AG10803 (cell line): ENCODE measurements at places on chromosomes 7 and 10.

GRCh38 chr7:40608321-40609075 is 473.7 kb downstream of the SUGCT start:
- peak; percentile 12 for DNase-seq

DNA sequence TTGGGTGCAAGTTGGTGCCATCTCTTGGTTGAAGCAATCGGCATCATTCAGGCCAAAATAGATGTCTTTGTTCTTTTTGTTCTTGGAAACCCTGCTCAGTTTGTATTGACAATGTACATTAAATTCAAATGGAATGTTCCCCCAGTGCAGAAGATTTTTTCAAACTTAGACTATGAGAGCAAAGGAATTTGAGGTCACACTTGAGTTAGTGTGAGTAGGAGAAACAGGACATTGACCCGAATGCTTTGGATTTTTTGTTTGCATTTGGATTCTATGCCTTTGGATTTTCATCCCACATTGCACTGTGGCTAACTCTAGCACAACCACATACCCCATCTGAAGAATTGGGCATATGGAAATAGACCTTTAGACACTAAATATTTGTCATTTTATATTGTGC is 480.0 kb downstream of the GALNT17 start:
- DNase-seq, result peak; percentile 53

DNA sequence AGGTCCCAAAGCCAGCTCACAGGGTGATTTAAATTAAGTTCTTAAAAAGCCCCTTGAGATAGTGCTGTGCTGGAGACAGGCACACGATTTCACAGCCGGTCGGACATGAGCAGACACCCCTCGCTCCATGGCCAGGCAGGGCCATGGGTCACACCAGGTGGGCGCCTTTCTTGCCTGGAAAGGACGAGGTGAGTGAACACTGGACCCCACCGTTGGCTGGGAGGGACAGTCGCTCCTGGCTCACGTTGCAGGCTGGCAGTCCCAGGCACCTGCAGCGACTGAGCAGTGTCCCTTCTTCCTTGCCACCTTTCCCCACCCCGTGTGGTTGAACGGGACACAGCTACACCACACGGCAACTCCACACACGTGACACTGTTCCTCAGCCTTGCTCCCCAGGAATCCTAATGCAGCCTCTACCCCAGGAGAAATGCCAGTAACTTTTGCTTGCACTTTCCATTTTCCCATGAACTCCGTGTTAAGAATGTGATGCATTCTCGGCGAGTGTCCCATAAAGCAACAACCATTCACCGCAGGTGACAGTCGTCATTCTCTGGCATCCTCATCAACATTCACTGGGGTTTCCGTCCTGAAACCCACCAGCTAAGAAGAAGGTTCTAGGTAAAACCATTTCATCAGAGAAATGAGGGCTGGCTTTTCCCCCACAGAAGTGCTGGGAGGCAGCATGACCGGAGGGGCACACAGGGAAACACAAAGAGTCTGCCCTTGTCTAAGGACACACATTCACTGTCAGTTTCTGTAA is 217.4 kb downstream of the ZMYND11 start:
- no peak for DNase-seq

GRCh38 chr10:15620337-15620736 is 99.4 kb downstream of the ITGA8 start:
- no peak for DNase-seq

DNA sequence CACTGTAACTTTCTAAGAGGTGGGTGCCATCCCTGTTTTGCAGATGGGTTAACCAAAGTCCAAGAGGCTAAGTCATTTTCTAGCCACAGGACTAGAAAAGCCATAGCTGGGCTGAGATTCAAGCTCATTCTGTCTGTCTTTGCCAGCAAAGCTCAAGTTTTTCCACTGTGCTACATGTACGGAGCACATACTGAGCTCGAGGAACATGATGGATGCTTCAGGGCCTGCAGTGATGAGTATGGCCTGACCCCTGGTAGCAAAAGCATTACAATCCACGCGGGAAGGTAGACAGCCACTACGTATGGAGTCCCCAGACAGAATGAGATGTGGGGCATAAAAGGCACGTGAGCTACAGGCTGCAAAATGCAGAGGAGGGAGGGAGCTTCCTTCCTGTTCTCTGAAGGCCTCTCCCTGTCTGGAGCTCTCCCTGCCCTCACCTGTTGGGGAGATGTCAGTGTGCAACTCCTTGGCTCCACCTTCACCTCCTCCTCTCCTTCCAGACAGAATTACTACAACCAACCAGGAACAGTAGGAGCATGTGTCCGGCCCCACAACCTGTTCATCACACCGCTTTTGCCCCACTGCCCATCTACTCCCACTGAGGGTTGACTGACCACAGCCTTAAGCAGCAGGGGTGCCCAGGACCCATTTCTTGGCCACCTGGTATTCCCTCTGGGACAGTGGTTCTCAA is 16.4 kb downstream of the ITPRIP start:
- DNase-seq, result no peak

- DNase-seq, result no peak
Observed at GRCh38 chr7:115940460-115941060, 90.0 kb downstream of the TFEC start.

- no peak for DNase-seq
Observed at GRCh38 chr10:58515291-58515941, 2.7 kb downstream of the BICC1 start.

- no peak for DNase-seq
Observed at GRCh38 chr7:2602406-2603043, 29.3 kb upstream of the TTYH3 start.

- no peak for DNase-seq
Observed at GRCh38 chr7:64045301-64046040, at the start of gene ZNF727. Gene ZNF727, plus strand, starts transcription at chr7:64045434. Its CDS starts 188 bp downstream, at chr7:64045622.

GRCh38 chr7:20287317-20287716 is 43.4 kb upstream of the ITGB8 start:
- no peak for DNase-seq

GRCh38 chr7:683526-684205 is 42.8 kb upstream of the DNAAF5 start:
- DNase-seq, result no peak

- DNase-seq, result peak; percentile 81
Observed at GRCh38 chr7:18874880-18875279, 242.6 kb downstream of the TWIST1 start.

GRCh38 chr7:116702046-116702785 is 30.2 kb downstream of the MET start:
- DNase-seq, result peak; percentile 40
